Activated CD4-positive, alpha-beta T cell treated with anti-CD3 and anti-CD28 coated beads, Interleukin-2, amount 10 ng/mL, durations not matched to agents 7 days and 5 days (primary cell): ENCODE measurements at places on chromosomes 3 and 15.

DNA sequence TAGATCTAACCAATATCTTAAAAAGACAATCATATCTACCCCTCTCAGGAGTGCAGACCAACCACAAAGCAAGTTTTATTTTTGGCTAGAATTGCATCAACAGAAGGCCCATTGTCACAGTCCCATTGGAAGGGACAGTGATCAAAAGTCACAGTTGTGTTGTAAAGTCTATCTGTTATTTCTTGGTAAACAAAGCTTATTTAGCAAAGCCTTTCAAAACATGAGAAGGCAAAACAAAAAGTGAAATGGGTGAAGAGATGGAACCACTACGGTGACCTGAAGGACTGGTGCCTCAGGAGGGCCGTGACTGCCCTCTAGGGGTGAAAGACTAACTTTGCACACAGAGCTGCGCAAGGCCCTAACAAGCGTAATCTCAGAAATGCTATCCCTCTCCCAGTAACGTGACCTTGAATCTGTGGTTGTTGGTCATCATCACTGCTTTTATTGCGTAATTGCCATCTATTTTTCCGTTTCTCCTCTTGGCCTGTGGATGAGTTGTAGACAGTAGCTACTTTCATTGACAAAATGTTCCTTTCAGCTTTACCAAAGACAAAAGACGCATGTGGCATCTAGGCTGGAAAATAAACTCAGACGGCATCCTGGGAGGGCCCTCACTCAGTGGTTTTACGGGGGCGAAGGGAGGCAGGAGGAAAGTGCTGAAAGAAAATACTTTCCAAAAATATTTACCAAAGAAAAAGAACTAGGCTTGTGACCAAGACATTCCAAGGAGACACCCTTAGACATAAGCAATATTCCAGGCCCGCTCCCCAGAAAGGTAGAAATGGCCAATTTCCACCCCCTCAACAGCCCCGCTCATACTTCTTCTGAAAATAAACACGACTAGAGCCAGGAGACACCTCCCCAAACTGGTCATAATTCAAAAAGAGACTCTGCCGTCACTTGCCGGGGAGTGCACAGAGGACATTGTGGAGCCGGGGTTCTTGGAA is 79.4 kb downstream of the FRMD4B start:
- peak; percentile 79 for DNase-seq

- no peak for DNase-seq
These were observed 15.8 kb downstream of the SLC12A1 start for GRCh38 chr15:48221885-48222284.

GRCh38 chr3:46989146-46989810 is 9.8 kb downstream of the NBEAL2 start:
- DNase-seq: no peak

DNA sequence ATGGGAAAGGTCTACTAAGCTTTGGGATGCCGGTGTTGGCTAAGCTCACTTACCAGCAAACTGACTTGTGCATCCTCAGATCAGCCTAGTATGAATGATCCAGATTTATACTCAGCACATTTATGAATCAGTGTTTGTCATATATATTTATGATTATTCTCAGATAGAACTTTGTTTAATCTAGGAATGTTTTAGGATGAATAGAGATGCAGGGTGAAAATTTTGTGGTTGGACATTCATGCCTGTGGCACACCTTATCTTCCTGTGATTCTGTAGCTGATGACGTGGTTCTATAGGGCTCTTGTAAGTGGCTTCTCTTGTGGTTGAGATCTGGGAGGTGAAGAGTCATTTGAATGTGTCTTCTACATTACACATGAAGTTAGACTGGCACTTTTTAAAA is 11.4 kb downstream of the CDIN1 start:
- DNase-seq: peak; percentile 6

- DNase-seq: no peak
These were observed 88.9 kb downstream of the PTPRG start for GRCh38 chr3:61650276-61650675.

DNA sequence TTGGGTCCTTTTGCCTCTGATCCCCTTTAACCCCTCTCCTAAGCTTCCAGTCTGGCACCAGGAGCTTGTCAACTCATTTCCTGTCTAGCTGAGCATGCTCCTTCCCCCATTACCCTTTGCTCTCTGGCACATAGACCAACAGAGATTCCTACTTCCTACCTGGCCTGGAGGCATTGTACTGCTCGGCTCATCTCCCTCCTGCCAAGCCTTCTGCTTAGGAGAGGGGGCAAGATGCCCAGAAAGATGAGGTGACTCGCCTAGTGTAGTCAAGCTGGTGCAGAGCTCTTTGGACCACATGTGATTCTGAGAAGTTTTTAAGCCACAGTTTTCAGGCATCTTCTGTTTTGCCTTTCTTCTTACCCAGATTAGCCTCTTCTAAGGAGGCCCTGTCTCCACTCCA is 95.4 kb downstream of the ZNF621 start:
- no peak for DNase-seq

GRCh38 chr3:105956306-105956705 is 87.5 kb upstream of the CBLB start:
- DNase-seq: no peak
